ENCODE measurements at places on chromosomes 6 and 20. TPM values are rescaled to one million over a fixed set of nuclear protein-coding genes. Genes with fewer than 3 reads are reported as not detected.

DNA sequence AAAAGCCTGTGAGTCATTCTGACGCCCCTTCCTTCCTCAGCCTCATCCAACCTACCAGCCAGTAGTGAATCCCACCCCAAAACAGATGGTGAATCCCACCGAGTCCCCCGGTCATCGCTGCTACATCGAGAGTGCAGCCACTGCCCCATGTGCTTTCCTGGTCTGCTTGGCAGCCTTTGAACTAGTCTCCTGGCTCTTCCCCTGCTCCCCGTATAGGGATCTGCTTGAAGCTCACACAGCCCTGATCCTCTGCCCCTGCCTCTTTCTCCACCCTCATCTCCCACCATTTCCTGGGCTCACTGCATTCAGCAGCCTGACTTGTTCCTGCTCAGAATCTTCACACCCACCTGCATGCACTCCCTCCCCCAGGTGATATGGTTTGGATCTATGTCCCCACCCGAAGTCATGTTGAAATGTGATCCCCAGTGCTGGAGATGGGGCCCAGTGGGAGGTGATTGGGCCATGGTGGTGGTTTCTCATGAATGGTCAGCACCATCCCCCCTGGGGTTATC, 14.6 kb downstream of the SYNJ2 start:
- DNase-seq, result no peak

DNA sequence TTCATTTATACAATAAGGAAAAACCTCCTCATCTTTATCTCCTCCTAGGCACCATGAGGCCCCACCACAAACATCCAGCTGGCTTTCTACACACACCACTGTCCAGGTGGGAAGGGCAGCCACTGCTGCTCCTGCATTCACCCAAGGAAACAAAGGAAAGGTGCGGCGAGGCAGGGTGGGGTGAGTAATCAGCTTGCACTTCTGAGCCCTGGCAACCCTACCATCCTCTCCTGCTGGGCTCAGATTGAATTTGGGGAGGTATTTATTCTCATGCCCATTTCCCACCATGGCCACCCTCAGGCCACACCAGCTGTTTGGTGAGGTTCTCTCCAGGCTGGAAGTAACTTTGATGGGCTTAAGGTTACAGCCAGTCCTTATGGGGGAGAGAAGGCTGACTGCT, 31.2 kb upstream of the SPDEF start:
- no peak for DNase-seq

DNA sequence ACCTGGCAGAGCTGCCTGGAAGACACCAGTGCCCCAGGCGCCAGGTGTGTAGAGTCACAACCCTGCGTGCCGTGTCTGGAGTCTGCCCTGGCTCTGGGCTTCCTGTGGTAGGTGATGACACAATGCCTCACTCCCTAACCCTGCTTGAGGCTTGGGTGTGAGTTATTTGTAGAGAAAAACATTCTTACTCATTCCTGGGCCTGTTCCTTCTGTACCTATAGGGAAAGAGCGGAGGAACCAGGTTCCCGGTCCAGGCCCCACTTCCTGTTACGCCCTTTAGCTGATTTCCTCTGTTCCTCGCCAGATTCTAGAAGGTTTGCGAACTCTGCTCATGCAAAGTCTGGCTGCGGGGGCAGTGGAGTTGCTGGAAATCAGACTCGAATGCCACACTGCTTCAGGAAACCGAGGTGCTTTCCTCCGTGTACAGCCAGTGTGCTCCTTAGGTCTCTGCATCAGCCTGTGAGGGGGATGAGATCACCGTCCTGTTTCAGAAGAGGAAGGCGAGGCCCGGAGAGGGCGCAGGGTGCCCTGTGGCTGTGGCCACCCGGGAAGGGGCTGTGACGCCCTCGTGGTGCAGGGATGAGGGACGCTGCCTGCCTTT, 67.1 kb upstream of the DUSP22 start:
- DNase-seq, result no peak

DNA sequence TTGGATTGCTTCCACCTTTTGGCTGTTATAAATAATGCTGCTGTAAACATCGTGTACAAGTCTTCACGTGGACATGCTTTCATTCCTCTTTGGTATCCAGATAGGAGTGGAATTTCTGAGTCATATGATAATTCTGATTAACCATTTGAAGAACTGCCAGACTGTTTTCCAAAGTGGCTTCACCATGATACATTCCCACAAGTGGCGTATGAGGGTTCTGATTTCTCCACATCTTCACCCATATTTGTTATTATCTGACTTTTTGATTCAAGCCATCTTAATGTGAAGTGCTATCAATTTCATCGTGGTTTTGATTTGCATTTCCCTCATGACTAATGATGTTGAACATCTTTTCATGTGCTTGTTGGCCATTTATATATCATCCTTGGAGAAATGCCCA, 2.9 kb upstream of the SNRPB start:
- no peak for DNase-seq

TMC2 gene
- not detected for total RNA-seq

DNMT3B gene
- total RNA-seq, result 0.28 TPM

NFATC2 gene
- 8.3 TPM for total RNA-seq

MRPS18B gene
- 77.5 TPM for total RNA-seq
